Amniotic epithelial cell (primary cell): ENCODE measurements at places on chromosomes 3 and 15.

GRCh38 chr15:51866751-51867150 lies 37.3 kb downstream of the TMOD3 start:
- no peak for DNase-seq

- DNase-seq: peak; percentile 59
These were observed 372.3 kb upstream of the IL12A start for GRCh38 chr3:159616234-159616825.

DNA sequence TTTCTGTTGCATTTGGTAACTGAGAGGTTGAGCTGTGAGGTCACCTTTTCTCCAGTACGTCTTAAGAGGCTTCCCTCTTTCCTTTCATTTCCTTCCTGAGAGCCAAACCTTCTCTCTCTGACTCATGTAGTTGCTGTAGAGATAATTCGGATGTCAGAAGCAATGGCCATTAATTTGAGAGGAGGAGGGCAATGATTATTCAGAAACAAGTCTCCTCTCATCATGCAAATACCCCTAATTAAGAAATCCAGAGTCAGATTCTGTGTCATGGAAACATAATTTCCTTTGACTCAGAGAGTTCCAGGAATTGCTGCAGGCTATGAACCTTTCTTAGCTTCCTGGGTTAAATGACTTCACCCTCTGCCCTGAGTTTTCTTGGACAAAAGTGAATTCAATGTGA lies 59.0 kb upstream of the GSK3B start:
- DNase-seq: peak; percentile 92

- no peak for DNase-seq
These were observed 3.0 kb downstream of the DUT start for GRCh38 chr15:48334260-48334659.

- DNase-seq: no peak
These were observed 71.0 kb downstream of the CHD2 start for GRCh38 chr15:92971081-92971480.

- DNase-seq: no peak
These were observed 154.4 kb downstream of the PEX5L start for GRCh38 chr3:179882292-179882691.

- DNase-seq: no peak
These were observed 1.8 kb downstream of the DALRD3 start for GRCh38 chr3:49016414-49017228.

DNA sequence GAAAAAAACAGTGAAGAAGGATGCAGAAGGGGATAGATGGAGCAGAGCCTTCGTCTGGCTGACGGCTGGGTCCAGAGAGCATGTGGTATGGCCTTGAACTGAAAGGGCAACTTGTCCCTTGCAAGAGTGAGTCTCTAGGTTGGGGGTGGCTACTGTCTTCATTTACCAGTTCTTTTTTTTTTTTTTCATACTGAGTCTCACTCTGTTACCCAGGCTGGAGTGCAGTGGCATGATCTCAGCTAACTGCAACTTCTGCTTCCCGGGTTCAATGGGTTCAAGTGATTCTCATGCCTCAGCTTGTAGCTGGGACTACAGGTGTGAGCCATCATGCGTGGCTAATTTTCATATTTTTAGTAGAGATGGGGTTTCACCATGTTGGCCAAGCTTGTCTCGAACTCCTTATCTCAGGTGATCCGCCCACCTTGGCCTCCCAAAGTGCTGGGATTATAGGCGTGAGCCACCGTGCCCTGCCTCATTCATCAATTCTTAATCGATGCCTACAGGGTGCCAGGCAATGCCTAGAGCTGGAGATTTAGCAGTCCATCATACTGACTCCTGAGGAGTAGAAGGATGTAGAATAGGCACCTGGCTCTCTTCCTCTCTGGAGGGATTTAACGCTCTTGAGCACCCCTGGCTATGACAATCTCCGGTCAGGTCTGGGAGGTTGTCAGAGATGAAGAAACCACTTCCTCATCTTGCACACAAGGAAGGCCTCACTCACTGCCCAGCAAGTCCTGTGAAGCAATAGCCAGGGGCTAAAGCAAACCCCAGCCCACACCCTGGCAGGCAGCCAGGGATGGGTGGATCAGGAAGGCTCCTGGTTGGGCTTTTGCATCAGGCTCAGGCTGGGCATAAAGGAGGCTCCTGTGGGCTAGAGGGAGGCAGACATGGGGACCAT lies at the start of gene CAMP:
CAMP (plus strand) TSS at position 880 of the 898 bp plus-strand sequence; CDS start at position 897, 17 bp downstream.
- peak; percentile 90 for DNase-seq

GRCh38 chr3:71087143-71088018 lies 496.1 kb downstream of the FOXP1 start:
- DNase-seq: peak; percentile 34

GRCh38 chr15:35134299-35134698 lies 49.2 kb upstream of the NANOGP8 start:
- DNase-seq: no peak

DNA sequence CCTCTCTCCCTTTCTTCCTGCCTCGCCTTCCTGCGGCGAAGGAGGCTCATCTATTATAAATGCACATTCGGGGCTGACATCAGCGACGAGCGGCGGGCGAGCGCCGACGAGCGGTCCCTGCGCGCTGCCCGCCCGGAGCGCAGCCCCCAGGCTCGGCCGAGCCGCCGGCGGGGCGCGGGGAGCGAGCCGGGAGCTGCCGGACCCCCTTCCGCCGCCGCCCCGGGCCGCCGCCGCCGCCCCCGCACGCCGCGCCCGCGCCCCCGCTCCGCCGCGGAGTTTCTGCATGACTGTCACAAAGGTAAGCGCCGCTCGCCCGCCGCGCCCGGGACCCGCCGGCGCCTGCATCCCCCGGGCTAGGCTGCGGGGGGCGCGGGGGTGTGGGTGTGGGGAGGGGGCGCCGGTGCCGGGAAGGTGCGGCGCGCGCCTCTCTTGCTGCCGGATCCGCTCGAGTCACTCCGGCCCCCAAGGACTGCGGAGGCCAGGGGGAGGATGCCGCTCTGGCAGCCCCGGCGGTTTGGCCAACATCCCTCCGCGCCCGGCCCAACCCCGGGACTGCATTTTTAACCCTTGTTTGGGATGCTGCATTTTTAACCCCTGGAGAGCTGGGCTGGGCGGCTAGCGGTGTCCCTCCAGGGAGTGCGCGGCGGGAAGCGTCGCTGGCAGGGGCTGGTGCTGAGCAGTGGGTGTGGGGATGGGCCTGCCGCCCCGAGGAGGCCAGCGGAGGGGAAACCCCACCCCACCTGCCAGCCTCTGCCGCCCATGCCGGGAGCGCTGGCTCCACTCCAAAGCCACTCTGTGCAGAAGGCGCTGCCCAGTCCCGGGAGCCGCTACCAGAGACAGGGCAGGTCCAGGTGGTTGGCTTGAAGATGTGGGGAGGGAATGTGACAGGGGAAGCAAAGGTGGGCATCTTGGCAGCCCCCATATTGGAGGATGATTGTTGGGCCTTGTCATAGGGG lies at the start of gene CORO2B:
CORO2B (plus strand) TSS at position 14 of the 956 bp plus-strand sequence; CDS start at position 284, 270 bp downstream.
- DNase-seq: no peak

- no peak for DNase-seq
These were observed 107.4 kb downstream of the P2RY1 start for GRCh38 chr3:152942366-152942765.

DNA sequence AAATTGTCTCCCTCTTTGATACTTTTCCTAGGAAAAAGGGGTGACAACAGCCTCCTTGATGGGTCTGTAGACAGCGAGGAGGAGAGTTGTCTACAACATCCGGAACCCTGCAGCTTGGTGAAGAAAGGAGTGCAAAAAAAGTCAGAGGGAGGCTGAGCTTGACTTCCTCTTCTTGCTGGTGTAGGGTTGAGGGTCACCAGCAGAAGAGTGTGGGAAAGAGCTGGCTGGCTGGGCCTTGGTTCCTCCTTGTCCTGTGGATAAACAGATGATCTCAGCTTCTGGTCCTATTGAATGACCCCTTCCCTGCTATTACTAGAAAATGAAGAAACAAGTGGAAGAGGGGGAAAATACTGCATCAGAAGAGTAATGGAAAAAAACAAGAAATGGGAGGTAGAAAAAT lies 20.4 kb downstream of the SLC7A14 start:
- DNase-seq: no peak

DNA sequence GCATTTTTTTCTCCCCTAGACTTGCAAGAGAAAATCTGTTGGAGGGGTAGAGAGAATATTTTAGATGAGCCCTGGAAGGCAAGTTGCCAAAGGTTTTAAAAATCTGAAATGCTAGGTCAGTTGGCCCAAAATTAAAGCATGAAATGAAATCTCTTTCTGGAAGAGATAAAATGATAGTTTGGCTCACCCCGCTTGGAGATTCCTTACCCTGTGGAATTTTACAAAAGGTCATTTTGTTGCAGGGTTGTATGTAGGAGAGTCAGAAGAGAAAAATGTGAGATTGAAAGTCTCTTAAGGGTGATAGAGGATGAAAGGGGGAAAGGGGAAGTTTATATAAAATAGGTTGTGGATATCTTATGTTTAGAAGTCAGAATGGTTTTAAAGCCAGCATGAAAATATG lies 277.8 kb downstream of the CD47 start:
- peak; percentile 14 for DNase-seq

GRCh38 chr15:50773389-50773788 lies 7.9 kb upstream of the SPPL2A start:
- no peak for DNase-seq

DNA sequence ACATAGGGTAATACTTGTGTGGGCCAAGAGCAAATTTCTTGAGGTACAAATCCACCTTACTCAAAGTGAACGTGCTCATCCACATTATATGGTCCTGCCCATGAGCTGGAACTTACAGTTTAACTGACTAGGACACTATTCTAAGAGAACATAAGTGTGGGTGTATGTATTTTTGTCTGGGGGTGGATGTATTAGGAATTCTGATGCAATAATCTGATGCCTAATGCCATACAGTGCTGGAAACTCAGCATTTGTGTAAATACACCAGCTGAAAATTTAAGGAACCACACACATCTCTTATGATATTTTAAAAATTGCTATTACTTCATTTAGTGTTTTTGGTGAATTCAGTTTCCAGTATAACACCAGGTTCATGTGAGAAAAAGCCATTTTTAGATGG lies 1350.7 kb downstream of the ZPLD1 start:
- no peak for DNase-seq

DNA sequence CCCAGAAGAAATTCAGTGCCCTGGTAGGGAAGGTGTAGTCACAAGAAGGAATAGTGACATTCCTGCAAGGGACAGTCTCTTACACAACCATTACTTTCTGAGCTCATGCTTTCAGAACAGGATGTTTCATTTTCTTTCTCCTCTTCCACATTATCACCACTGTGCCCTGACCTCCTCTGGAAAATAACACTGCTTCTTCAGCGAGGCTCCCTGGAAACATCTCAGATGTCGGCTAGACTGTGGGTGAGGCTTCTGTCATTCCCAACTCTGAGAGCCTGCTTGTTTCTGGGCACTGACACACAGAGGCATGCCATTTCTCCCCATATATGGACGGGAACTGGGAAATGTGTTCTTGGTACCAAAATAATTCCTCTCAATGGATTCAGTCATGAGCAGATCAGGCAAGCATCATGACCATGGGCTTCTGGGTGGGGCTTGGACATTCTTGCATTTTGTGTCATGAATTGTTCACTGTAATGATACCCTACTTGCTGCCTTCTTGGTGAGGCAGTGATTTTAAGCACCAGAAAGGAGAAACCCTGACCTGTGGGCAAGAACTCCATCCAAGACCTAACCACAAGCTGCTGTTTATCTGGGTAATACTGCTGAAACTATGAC lies 14.3 kb upstream of the TNFAIP8L3 start:
- peak; percentile 68 for DNase-seq
